ENCODE measurements at places on chromosomes 12 and 14.

DNA sequence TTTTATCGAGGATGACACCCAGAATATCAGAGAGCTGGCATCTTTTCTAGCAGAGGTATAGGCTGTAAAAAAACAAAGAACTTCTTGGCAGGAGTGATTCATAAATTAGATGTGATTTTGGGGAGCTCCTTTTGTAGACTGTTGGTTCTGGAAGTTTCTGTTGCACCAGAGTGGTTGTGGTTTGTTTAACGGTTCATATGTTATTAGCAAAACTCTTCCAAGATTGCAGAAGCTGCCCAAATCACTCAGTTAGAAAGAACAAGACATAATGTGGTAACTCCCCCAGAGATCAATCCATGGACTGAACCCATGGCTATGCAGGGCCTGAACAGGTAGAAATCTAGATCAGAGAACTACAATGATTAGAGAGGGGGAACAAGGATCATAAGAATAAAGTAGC is 6.7 kb upstream of the RNASE10 start:
- no peak for DNase-seq

GRCh38 chr14:100724536-100724935 is 2.2 kb upstream of the DLK1 start:
- DNase-seq = no peak

GRCh38 chr14:81430235-81430634 is 30.1 kb upstream of the STON2 start:
- DNase-seq = no peak

DNA sequence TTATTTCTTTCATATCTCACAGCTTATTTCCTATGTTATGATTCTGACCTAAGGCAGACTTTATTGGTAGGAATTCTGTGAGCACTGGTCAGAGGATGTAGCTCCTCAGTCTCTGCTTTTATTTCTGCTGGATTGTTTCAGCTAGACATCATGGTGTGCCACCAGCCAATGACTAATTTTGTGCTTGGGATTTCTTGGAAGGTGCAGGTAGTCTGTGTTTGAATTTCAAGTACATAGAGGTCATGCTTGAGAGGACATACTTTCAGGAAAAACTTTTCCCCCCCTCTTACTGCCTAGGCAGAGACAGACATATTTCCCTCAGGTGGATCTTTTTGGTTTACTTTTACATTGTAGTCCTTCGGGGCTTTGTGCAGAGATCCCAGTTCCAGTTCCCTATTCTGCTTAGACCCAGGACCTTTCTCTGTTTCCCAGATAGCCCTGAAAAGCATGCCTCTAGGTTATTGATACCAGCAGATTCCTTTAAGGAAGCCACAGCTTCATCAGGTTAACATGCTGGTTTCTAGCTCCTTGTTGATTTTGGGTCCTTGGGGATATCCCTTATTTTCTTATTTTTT is 28.6 kb downstream of the BRMS1L start:
- no peak for DNase-seq

GRCh38 chr12:51056242-51056641 is 8.1 kb downstream of the LETMD1 start:
- no peak for DNase-seq

DNA sequence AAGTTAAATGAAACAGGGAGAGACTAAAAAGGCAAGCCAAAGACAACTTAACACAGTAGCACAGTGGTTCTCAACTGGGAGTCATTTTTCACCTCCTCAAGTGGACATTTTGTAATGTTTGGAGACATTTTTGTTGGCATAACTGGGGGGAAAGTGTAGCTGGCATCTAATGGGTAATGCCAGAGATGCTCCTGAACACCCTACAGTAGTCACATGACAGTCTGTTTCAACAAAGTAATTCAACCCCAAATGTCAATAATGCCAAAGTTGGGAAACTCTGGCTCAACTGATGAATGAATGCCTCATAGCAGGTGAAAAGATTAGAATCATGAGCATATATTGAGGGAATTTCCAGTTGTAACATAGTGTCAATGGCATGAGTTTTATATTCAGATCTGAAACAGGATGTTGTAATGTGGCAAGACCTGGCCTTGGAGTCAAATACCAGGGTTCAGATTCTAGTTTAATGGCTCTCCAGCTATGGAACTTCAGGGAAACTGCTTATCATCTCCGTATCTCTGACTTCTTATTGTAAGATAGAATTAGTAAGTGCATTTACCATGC is 2.4 kb upstream of the OR4K5 start:
- DNase-seq = no peak

DNA sequence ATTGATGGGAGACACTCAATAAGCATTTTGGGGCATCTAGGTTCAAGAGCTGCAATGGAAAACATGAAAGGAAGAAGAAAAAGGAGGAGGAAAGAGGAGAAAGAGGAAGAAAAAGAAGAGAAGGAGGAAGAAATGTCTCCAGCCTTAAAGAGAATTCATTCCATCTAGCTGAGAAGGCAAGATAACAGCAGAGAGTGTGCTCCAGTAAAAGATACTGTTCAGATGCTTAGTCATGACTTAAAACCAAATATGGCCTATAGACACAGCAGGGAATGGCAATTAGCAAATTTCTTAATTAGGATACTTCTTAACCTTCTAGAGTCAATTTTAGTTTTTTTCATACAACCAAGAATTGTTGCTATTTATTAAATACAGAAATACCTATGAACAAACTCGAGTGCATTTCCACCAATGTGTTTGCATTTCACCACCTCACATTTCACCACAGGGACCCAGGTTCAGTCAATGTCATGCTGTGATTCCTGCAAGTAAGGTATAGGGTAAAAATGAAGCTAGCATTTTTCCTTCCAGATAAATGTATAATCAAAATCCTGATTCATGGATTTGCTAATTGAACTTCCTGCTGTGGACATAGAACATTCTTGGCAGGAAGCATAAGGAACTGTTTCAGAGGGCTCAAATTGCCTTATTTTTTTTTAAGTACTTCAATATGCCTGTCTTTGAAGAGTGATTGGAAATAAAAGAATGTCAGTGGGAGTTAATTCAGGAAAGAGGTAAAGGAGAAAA is 177.8 kb downstream of the RPS29 start:
- no peak for DNase-seq

DNA sequence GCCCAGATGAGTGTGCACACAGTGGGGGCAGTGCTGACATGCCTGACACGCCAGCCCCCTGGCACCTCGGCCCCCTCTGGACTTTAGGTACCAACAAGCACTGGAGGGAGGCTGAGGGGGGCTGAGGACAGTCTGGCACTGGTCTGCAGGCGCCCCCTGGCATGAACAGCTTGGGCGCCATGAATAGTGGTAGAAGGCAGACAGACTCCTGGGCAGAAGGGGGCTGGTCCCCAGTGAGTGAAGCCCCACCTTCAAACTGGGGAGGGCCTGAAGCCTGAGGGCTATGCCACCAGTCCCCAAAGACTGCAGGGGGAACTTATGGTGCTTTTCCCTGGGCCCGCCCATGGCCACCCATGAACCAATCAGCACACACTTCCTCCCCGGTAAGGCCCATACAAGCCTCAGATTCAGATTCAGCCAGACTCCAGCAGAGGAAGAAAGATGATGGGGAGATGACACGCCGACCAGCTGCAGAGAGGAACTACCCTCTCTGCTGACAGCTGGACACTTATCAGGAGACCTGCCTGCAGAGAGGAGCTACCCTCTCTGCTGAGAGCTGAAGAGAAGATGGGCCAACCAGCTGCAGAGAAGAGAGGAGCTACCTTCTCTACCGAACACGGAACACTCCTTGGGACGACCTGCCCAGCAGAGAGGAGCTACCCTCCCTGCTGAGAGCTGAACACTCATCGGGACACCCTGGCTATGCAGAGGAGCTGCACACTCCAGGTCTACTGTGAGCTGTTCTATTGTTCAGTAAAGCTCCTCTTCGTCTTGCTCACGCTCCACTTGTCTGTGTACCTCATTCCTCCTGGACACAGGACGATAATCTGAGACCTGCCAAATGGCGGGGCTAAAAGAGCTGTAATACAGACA is 324.5 kb downstream of the PCNX1 start:
- no peak for DNase-seq

DNA sequence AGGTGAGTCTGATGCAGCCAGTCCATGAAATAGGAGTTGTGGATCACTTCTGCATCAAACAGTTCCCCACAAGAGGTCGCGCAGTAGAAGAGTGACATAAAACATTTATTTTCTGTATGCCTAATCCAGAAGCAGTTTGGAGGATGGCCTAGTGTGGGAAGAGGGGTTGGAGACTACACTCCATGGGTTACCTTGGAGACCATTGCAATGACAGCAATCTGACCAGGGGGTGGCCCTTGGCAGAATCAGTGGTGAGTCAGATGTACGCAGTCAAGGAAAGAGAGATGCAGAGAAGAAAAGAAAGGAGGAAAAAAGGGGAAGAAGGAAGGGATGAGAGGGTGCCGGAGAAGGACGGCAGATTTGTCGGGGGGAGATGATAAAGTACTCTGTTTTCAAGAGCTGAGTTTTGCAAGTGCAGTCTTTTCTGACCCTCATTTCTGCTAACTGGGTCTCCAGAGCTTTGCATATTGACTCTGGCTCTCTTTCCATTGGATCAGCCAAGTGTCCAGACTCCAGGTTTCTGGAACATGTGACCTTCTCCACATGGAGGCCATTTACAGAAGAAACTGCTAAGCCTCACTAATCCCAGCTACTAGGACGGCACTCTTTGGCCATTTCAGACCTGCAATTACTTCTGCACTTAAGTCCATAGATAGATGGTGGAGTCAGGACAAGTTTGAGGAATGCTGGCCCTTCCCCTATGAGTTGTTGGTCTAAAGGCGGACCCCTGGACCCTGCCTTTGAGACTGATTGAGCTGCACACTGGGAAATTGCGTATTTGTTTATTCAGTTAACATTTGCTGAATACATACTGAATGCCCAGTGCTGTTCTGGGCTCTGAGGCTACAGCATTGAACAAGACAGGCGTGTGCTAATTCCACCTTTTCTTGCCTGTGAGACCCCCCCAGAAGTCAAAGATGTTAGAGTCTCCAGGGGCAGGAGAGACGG is 424.2 kb downstream of the BCL11B start:
- no peak for DNase-seq

GRCh38 chr12:65586796-65587195 is 237.5 kb upstream of the HMGA2 start:
- DNase-seq = no peak

DNA sequence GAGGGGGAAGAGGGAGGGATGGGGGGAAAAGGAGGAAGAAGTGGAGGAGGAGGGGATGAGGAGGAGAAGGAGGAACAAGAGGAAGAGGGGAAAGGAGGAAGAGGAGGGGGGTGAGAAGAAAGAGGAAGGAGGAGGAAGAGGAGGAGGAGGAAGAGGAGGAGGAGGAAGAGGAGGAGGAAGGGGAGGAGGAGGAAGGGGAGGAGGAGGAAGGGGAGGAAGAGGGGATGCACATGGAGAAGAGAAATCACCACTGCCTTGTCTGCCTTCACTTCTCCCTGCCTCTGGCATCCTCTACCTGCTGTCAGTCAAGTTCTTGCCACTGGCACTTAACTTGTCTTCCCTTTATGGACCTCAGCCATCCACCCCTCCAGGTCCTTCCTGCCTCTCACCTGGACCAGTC is 59.9 kb downstream of the TTC9 start:
- no peak for DNase-seq

GRCh38 chr12:16072678-16073077 is 161.5 kb downstream of the DERA start:
- no peak for DNase-seq

- DNase-seq = no peak
Observed at GRCh38 chr12:52207895-52208294, 16.1 kb upstream of the KRT80 start.

- DNase-seq = no peak
Observed at GRCh38 chr12:88782351-88782750, 202.1 kb upstream of the KITLG start.

DNA sequence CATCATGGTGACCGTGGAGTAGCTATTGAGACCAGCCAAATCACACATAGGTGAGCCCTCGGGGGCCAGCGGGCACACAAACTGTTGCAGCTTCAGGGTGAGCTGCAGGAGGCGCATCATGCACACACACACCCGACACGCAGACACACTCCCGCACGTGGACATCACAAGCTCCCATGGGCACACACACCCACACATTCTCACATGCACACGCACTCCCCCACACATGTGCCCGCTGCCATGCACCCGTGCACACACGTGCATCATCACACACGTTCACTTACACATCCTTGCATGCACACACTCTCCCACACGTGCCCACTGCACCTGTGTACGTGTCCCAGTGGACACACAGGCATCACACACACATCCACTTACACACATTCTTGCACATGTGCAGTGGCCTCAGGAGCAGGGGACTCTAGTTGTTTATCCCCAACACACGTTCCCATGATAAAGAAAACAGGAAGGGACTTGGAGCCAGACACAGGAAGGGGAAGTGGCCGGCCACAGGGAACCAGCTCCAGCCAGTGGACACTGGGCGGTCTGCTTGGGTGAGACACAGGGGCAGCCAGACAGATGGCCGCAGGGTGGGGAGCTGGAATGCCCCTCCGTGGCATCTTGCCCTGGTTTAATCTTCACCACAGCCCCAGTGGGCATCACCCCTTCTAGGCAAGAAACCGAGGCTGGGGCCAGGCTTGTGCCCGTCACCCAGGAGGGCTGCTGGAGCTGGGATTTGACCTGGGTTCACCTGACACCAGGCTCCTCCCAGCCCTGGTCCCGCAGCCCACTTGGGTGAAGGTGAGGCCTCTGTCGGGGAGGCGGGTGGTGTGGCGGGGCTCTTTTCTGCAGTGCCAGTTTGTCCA is 49.7 kb downstream of the CYP46A1 start:
- DNase-seq = no peak

DNA sequence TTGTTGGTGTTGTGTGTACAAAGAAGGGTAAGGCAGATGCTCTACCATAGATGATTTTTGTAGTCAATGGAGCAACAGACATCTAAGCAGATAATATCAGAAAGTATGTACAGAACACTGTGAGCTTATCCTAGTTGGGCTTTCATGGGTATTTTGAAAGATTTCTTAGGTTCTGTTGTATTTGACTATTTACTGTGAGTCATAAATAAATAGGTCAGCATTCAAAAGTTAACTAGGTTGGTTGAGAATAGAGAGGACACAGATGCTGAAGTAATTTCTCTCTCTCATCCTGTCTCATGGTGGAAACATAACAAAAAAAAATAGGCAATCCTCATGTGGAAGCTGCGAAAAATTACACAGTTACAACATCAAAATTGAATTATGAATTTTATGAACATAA is 413.5 kb downstream of the CCDC91 start:
- DNase-seq = no peak

GRCh38 chr14:34099635-34100034 is 148.8 kb upstream of the EGLN3 start:
- DNase-seq = no peak

GRCh38 chr14:50260511-50260910 is 29.1 kb upstream of the SOS2 start:
- no peak for DNase-seq

DNA sequence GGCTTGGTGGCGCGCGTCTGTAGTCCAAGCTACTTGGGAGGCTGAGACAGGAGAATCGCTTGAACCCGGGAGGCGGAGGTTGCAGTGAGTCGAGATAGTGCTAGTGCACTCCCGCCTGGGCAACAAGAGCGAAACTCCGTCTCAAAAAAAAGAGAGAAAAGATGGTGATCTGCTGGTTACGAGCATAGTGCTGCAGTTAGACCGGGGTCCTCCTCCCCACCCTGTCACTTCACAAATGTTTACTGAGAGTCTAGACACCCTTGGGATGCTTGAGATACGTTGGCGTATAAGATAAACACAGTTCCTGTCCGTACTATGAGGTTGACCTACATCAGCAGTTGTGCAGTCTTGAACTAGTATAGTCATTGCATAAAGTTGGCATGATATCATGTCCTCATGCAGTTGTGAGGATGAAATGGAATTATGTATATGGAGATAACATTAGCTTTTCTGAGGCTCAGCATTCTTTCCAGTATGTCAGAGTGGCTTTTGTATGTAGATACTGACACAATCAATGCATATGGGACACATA is 787 bp downstream of the ACAD10 start:
- no peak for DNase-seq

- DNase-seq = peak; percentile 3
Observed at GRCh38 chr12:102120886-102121285, 903 bp downstream of the PARPBP start.

Data from CD4-positive, alpha-beta T cell (primary cell).